ENCODE measurements at places on chromosomes 5 and 9.

DNA sequence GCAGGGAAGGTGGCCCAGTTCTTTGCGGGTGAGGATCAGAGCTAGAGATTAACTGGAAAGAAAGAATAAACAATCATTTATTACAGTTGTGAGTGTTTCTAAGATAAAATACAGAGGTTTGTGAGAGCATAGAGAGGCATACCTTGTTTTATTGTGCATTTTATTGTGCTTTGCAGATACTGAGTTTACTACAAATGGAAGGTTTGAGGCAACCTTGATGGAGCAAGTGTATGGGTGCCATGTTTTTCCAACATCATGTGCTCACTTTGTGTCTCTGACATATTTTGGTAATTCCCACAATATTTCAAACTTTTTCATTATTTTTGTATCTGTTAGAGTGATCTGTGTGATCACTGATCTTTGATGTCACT is 715 bp upstream of the C5orf34 start:
- DNase-seq: no peak

- DNase-seq: no peak
Measured at GRCh38 chr5:139222346-139222745, 24.2 kb upstream of the SIL1 start.

GRCh38 chr5:133130387-133131118 is 78.7 kb downstream of the HSPA4 start:
- DNase-seq: no peak

- DNase-seq: no peak
Measured at GRCh38 chr5:83375049-83375745, 96.3 kb upstream of the VCAN start.

DNA sequence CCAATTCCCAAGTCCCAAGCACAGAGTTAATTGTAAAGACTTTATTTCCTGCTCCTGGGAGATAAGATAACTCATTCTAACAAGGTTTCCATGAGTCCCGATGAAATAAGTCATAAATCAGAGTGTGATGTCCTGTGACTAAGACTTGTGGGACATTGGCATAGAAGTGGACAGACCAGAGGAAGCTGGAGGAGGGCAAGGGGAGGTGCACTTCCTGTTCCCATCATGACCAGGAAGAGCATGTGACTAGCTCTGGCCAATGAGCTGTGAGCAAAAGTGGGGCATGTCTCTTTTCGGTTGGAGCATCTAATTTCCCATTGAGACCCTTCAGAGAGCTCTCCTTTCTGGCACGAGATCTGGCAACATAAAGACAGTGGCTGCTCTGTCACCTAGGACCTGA is 100.4 kb downstream of the ZNF354C start:
- no peak for DNase-seq
